ENCODE measurements at places on chromosomes 5 and 9. TPM values are rescaled to one million over a fixed set of nuclear protein-coding genes. Genes with fewer than 3 reads are reported as not detected.

The GKAP1 gene
- total RNA-seq, result 83.7 TPM

DNA sequence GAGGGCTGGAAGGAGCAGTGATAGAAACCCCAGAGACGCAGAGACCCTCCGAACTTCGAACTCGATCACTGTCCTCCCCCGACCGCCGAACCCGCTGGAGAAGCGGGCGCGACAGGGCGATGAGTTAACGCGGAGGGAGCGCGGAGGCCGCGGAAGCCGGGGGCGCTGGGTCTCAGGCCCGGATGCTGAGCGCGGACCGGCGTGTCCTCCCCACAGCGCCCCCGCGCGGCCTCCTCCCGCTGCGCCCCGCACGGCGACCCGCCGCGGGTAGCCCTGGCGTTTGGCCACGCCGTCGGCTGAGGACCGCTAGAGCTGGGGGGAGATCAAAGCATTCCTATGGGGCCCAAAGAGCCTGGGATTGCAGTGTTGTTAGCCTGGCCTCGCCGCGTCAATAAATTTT is 7.7 kb upstream of the DMRT2 start:
- peaks cover 5% of the 10 kb centered on the region for H3K4me1 ChIP-seq
- peak overlapping the region; percentile 39 for H3K4me3 ChIP-seq
- H3K27ac ChIP-seq, result no peak overlapping the region
- H3K27me3 ChIP-seq, result no peaks in the 10 kb centered on the region

DNA sequence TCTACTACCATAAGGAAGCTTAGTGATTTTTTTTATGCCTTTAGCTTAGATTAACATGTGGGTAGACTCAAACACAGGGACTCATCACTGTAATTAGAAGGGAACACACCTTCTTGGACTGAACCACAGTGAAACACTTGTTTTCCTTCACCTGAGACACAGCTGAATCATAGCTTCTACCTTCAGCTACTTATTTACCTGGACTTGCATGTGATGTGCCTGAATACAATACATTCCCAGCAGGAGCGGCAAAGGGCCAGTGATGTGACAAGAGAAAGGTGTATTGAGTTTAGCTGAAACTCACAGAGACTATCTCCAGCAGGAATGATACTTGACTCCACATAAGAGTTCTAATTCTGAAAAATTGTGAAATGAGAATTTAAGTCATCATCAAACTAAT is 37.8 kb downstream of the GRAMD2B start:
- no peaks in the 10 kb centered on the region for H3K27me3 ChIP-seq
- no peak for DNase-seq
- no peaks in the 10 kb centered on the region for H3K36me3 ChIP-seq
- no peak overlapping the region for H3K4me3 ChIP-seq
- H3K27ac ChIP-seq, result peak overlapping the region; percentile 11
- H3K4me1 ChIP-seq, result peaks cover 20% of the 10 kb centered on the region

DNA sequence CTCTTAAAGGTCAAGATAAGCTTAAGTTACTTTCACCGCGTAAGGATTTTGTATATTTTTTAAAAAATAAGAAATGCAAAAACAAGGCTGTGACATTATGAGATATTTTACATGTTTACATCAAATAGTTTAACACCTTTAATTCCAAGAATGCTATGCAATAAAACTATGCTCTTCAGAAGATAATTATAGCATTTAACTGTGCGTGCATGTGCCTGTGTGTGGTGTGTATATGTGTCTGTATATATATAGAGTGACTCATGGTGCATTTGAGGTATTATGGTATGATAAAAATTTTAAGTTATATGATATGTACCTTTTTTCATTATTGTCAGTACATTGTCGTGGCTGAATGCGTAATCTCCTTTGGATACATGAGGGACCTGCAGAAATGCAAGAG is 539.3 kb downstream of the PDE4D start:
- no peaks in the 10 kb centered on the region for H3K27me3 ChIP-seq
- H3K4me3 ChIP-seq, result no peak overlapping the region
- peaks cover 6% of the 10 kb centered on the region for H3K4me1 ChIP-seq
- H3K27ac ChIP-seq, result no peak overlapping the region
- no peak for DNase-seq

GRCh38 chr9:117413346-117414219 is 1.3 kb downstream of the ASTN2 start:
- no peaks in the 10 kb centered on the region for H3K27me3 ChIP-seq
- peak; percentile 32 for DNase-seq
- H3K36me3 ChIP-seq, result no peaks in the 10 kb centered on the region
- H3K27ac ChIP-seq, result no peak overlapping the region
- peaks cover 7% of the 10 kb centered on the region for H3K4me1 ChIP-seq

Measured in testis (tissue), 5 donors.